NCI-H1105 treated with DMSO at 0.1 percent for 48 hours (cell line): ENCODE measurements at places on chromosomes 13 and 19.

- DNase-seq, result no peak
Observed at GRCh38 chr19:9945319-9945966, 9.1 kb upstream of the OLFM2 start.

DNA sequence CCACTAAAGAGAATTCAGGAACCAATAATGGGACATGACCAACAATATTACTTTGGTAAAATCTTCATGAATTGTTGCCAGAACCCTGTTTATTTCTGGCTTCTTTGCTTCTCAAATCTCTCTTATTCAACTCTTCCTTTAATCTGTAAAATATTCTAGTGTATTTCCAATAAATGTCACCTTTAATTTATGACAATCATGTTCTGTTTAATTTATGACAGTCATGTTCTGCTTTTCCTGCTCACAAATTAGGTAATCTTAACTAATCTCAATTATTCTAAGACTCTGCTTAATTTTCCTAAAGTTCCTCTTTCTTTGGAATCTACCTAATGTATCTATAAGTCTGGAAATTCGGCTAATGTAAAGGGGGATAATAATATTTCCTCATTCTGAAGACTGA is 847.6 kb upstream of the KLHL1 start:
- DNase-seq, result no peak

GRCh38 chr19:33580026-33580644 is 41.6 kb upstream of the CHST8 start:
- no peak for DNase-seq

GRCh38 chr13:97539651-97540610 is 106.0 kb downstream of the RAP2A start:
- DNase-seq, result no peak

DNA sequence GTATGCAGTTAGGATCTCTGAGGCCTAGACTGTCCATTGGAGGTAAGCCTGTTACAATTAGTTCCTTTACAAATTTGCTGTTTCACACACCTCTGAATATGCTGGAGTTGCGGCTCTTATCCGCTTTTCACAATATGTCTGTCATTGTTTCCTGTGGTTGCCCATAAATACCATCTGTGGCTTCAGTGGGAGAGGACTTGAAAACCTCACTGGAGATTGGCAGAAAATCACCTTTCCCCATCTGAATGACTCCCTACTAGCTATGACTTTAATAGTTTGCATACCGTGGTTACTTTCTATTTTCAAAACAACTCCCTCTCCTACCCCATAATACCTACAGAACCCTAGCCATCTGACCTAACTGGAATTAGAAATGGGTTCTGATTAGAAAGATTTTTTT is 454.3 kb downstream of the PCDH17 start:
- DNase-seq, result no peak

- DNase-seq, result no peak
Observed at GRCh38 chr13:31214435-31214834, 14.7 kb downstream of the B3GLCT start.

DNA sequence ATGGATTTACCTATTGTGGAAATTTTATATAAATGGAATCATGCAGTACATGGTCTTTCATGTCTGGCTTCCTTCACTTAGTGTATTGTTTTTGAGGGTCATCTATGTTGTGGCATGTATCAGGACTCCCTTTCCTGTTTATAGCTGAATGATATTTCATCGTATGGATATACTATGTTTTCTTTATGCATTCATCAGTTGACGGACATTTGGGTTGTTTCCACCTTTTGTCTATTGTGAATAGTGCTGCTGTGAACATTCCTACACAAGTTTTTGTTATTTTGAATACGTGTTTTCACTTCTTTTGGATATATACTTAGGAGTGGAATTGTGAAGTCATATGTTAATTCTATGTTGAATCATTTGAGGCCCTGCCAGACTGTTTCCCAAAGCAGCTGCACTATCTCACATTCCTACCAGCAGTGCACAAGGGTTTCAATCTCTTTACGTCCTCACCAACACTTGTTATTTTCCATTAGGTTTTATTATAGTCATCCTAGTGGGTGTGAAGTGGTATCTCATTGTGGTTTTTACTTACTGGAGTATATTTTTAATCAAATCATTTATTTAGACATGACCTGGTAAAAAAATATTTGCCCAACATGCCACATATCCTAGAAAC is 262.7 kb downstream of the DLEU7 start:
- DNase-seq, result no peak
